ENCODE measurements at places on chromosomes 2 and 18.
A peak's percentile ranks its signal among the peaks of the same experiment; 100 is the strongest.

DNA sequence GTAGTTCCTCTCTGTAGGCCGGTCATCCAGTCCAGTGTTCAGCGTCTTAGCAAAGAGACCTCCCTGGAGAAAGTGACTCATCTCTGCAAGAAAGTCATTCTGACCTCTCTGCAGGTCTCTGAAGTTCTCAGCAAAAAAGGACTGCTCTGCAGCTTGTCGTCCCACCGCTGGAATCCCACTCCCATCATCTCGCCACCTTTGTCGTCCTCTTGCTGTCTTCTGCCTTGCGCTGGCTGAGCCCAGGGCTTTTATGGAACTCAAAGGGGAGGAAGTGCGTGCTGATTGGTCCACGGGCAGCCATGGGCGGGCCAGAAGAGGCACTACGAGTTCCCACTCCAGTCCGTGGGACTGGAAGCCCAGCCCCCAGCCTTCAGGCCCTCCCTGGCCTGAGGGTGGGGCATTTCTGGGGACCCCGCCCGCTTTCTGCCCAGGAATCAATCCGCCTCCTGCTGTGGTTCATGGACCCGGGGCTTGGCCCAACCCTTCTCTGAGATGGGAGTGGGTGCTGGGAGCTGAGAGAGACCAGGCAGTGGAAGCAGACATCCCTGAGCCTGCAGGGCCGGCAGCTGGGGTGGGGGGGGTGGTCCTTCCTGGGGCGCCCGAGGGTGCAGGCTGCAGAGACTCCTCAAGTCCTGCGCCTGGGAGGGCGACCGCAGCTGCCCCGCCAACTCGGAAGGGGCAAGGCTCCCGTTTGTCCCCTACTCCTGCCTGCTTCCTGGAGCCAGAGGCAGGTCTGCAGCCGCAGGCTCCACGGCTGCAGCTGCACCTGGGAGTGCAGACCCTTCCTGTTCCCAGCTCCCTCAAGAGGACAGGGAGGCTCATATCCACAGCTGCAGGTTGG is 660.7 kb upstream of the RAB6C start:
- DNase-seq = no peak
- no peaks in the 10 kb centered on the region for H3K27me3 ChIP-seq
- no peak overlapping the region for H3K27ac ChIP-seq
- H3K36me3 ChIP-seq = no peaks in the 10 kb centered on the region
- H3K4me3 ChIP-seq = no peak overlapping the region

GRCh38 chr2:223815186-223815883 is 22.0 kb downstream of the AP1S3 start:
- H3K36me3 ChIP-seq = no peaks in the 10 kb centered on the region
- peaks cover 26% of the 10 kb centered on the region for H3K4me1 ChIP-seq
- no peaks in the 10 kb centered on the region for H3K27me3 ChIP-seq
- H3K4me3 ChIP-seq = no peak overlapping the region

- H3K27ac ChIP-seq = no peak overlapping the region
- DNase-seq = no peak
- H3K36me3 ChIP-seq = no peaks in the 10 kb centered on the region
- no peaks in the 10 kb centered on the region for H3K4me1 ChIP-seq
- H3K27me3 ChIP-seq = no peaks in the 10 kb centered on the region
- H3K4me3 ChIP-seq = no peak overlapping the region
Observed at GRCh38 chr18:55650363-55650870, 62.4 kb upstream of the TCF4 start.

GRCh38 chr2:108409768-108410167 is 32.0 kb downstream of the SULT1C4 start:
- DNase-seq = no peak
- no peaks in the 10 kb centered on the region for H3K4me1 ChIP-seq
- no peak overlapping the region for H3K4me3 ChIP-seq
- H3K27ac ChIP-seq = no peak overlapping the region
- no peaks in the 10 kb centered on the region for H3K27me3 ChIP-seq

DNA sequence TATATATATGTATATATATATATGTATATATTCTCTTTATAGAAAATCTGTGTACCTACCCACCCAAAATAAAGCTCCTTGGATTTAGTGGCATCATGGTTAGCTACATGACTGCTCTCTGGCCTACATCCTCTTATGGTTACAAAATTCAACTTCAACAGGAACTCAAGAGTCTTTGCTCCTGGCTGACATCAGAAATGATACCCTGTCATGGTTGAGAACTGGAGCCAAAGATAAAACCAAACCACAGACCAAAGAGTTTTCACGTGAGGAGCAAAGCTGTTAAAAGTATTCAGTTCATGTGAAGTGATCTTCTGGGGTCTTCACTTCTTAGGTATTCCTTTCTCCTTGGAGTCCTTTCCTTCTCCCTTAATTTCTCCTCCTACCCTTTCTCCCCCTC is 476.3 kb downstream of the SOX11 start:
- DNase-seq = no peak
- no peak overlapping the region for H3K4me3 ChIP-seq
- no peaks in the 10 kb centered on the region for H3K4me1 ChIP-seq
- H3K36me3 ChIP-seq = no peaks in the 10 kb centered on the region

- no peak overlapping the region for H3K4me3 ChIP-seq
- no peak overlapping the region for H3K27ac ChIP-seq
- H3K4me1 ChIP-seq = no peaks in the 10 kb centered on the region
Observed at GRCh38 chr2:81087646-81088045, 783.1 kb upstream of the LRRTM1 start.

DNA sequence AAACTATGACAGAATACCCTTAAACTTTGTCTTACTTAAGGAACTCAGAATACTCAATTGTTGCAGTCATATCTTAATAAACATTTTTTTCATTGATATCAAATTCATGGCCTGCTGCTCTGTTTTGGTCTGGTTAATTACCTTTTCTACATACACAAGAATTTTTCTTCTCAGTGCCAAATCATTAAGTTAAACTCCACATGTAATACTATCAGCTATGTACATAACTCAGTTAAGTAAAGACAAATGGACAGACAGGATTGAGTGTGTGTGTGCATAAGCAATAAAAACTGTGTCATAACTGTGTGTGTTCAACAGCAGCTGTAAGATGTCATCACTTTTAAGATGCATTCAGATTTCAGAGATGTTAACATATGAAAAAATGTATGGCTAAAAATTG is 34.4 kb downstream of the VRK2 start:
- no peak for DNase-seq

GRCh38 chr18:27428120-27428519 is 243.0 kb upstream of the CHST9 start:
- no peaks in the 10 kb centered on the region for H3K4me1 ChIP-seq
- no peak overlapping the region for H3K27ac ChIP-seq
- no peaks in the 10 kb centered on the region for H3K27me3 ChIP-seq
- H3K4me3 ChIP-seq = no peak overlapping the region
- DNase-seq = no peak

DNA sequence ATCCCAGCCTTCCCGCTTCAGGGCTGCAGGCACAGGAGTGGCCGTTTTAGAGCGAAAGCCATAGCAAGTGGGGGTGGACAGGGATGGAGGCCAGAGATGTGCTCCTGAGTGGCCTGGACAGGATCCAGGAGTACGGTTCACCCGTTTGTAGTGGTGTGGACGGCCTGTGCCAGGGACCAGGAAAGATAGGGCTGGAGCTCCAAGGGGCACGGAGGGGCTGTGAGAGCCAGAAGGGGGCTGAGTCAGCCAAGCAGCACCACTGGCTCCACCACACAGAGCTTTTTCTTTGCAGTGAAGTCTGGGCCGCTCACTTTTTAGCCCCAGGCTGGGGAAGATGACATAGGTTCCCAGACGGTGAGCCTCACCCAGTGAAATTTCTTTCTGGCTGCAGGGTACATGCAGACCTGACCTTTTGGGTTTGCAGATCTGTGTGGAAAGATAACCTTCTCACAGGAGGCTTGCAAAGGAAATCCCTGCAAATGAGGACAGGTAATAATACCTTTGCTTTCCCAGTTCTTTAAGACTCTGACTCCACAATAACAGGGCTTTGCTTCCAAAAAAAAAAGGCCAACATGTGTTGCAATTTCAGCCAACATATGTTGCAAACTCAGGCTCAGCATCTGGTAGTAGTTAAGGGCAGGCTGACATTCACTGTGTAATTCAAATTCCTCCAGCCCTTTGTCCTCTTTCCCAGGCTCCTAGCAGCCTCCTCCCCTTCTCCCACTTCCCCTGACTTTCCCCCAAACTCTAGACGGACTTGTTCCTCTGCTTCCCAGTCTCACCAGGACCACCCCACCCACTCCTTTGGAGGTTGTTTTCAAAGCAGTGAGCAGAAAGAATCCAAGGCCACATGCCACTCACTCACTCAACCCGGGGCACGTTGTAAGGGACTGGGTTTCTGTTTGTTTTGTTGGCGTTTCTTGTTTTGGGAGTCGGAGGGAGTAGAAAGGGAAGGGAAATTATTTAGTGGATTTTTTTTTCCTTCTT is 20.3 kb upstream of the LAPTM4A start:
- H3K4me3 ChIP-seq = no peak overlapping the region
- peaks cover 9% of the 10 kb centered on the region for H3K4me1 ChIP-seq
- no peak for DNase-seq
- H3K27ac ChIP-seq = peak overlapping the region; percentile 78
- no peaks in the 10 kb centered on the region for H3K36me3 ChIP-seq

GRCh38 chr18:70058916-70059315 is 111.2 kb upstream of the CD226 start:
- no peak overlapping the region for H3K27ac ChIP-seq
- no peaks in the 10 kb centered on the region for H3K27me3 ChIP-seq
- no peaks in the 10 kb centered on the region for H3K36me3 ChIP-seq

- H3K36me3 ChIP-seq = no peaks in the 10 kb centered on the region
- H3K4me1 ChIP-seq = no peaks in the 10 kb centered on the region
- no peak for DNase-seq
- no peaks in the 10 kb centered on the region for H3K27me3 ChIP-seq
- no peak overlapping the region for H3K4me3 ChIP-seq
- no peak overlapping the region for H3K27ac ChIP-seq
Observed at GRCh38 chr18:61428266-61428665, 95.0 kb downstream of the CDH20 start.

GRCh38 chr2:230828272-230828961 is 36.3 kb upstream of the ITM2C start:
- DNase-seq = no peak
- peaks cover 13% of the 10 kb centered on the region for H3K4me1 ChIP-seq
- peaks cover 55% of the 10 kb centered on the region for H3K27me3 ChIP-seq
- no peaks in the 10 kb centered on the region for H3K36me3 ChIP-seq
- H3K4me3 ChIP-seq = peak overlapping the region; percentile 27

- H3K27me3 ChIP-seq = no peaks in the 10 kb centered on the region
- H3K4me1 ChIP-seq = no peaks in the 10 kb centered on the region
- no peak for DNase-seq
- H3K4me3 ChIP-seq = no peak overlapping the region
- H3K36me3 ChIP-seq = no peaks in the 10 kb centered on the region
- no peak overlapping the region for H3K27ac ChIP-seq
Observed at GRCh38 chr2:163291790-163292189, 444.0 kb downstream of the FIGN start.

DNA sequence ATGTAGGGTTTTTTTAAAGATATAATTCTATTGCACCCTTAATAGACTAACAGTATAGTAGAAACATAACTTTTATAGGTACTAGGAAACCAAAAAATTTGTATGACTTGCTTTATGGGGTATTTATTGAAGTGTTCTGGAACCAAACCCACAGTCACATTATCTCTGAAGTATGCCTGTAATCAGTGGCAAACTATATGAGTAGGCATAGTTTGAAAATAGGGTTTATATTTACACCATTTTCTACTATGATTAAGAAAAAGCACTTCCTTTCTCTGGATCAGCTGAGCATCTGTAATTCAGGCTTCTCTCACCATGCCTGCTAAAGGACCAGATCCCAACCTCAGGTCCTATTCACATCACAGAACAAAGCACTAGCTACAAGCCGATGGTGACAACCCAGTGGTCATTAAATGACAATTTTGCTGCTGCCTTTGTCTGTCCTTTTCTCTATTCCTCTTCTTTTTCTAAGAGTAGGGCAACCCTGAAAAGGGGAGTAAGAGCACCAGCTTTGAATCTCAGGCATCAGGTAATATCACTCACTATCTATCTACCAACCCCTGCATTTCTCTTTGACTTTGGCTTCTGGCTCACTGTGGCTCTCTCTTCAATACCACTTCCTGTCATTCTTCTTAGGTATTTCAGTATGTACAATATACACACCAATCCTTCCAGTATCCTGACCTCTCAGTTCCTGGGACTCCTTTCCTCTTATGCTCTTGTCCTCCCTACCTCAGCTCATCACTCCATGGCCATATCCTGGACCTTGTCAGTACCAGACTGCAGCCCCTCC is 14.4 kb downstream of the NEMP2 start:
- H3K27ac ChIP-seq = no peak overlapping the region
- no peaks in the 10 kb centered on the region for H3K4me1 ChIP-seq
- peaks cover 20% of the 10 kb centered on the region for H3K36me3 ChIP-seq
- H3K27me3 ChIP-seq = no peaks in the 10 kb centered on the region
- no peak overlapping the region for H3K4me3 ChIP-seq

DNA sequence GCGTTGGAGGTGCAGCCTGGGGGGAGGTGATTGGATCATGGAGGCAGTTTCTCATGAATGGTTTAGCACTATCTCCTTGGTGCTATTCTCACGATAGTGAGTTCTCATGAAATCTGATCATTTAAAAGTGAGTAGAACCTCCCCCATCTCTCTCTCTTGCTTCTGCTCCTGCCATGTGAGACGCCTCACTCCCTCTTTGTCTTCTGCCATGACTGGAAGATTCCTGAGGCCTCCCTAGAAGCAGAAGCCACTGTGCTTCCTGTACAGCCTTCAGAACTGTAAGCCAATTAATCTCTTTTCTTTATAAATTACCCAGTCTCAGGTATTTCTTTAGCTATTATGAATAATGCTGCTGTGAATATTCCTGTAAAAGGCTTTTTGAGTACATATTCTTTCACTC is 52.9 kb downstream of the SERPINB7 start:
- no peaks in the 10 kb centered on the region for H3K36me3 ChIP-seq
- DNase-seq = no peak
- no peak overlapping the region for H3K4me3 ChIP-seq
- no peaks in the 10 kb centered on the region for H3K4me1 ChIP-seq
- no peaks in the 10 kb centered on the region for H3K27me3 ChIP-seq

Data from esophagus squamous epithelium (tissue), 5 donors.